ENCODE measurements at places on chromosomes 16 and 17.

DNA sequence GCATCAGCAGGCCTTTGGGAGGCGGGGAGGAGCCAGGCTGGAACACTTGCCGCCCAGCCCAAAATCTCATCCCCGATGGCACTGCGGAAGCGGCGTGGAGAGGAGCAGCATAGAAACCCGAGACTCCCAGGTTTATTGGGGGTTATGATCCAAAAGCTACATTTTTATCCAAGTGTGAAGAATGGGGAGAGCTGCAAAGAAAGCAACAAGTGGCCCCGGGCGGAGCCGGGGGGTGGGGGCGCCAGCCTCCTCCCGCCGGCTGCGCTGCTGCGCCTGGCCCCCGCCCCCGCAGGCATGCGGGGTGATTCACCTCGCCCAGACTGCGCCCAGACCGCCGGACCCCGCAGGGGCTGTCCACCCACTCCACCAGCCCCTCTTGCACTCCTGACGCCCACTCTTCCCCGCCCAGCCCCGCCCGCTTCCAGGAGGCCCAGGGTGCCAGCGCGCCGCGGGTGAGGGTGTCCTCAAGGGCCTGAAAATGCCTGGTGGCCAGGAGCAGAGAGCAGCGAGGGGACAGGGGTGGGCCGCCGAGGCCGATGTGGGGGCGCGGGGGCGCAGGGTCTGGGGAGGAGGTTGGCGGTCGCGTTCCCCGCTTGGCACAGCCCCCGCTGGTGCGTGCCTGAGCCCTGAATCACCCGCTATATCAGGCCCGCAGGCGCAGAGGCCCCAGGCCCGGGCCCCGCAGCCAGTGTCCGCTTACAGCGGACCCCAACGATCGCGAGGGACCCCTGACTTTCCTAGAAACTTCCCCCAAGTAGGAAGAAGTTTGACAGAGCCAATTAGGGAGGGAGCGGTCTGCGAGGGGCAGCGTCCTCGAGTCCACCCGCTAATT, 1.3 kb downstream of the CAVIN1 start:
- DNase-seq, result no peak

GRCh38 chr16:4358831-4359561, 7.9 kb upstream of the PAM16 start:
- no peak for DNase-seq

- DNase-seq, result no peak
Observed at GRCh38 chr16:67942200-67942509, 1.8 kb downstream of the LCAT start.

DNA sequence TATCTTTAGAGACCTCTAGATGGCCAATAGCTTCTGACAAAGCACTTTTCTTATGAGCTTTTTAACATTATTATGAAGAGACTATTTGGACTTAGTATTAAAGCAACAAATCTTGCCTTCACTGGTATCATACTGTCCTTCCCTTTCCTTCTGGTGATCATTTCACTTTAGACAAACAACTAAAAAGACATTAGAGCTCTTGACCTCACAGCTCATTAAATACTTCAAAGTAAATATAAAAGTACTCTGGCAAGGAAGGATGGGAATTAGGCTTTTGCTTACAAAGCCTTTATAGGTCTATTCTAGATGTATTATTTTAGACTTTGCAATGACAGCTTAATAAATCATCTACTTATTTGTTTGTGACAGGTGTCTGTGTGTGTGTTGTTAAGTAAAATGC, 11.1 kb downstream of the STXBP4 start:
- DNase-seq, result no peak

DNA sequence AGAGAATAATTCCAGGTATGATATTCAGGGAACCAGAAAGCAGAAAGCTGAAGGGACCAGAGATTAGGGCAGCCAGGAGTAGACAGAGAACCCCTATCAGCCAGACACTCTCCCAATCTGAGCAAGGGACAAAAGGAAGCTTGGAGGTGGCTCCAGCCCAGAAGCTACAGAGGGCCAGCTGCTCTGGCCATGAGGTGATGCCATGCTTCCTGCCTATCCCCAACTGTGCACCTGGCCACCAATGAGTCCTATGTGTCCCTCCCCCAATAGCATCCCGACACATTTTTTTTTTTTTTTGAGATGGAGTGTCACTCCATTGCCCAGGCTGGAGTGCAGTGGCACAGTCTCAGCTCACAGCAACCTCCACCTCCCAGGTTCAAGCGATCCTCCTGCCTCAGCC, 30.0 kb downstream of the NSMCE1 start:
- DNase-seq, result no peak

DNA sequence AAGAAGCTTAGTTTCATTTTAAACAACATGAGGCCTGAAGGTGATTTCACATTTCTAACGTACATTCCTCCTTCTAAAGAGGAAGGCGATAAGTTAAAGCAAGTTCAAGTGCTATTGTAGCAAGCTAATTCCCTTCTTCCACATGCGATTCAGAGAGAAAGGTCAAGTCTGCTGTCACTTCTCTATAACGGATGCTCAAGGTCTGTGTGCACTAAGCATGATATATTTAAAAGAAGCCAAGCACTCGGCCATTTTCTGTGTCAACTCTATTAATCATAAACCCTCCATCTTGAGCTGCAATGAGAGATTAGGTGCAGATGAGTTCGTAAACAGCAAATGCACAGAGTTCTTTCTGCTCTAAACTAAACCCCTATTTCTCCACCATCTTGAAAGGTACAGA, 568.8 kb upstream of the ZFHX3 start:
- no peak for DNase-seq

DNA sequence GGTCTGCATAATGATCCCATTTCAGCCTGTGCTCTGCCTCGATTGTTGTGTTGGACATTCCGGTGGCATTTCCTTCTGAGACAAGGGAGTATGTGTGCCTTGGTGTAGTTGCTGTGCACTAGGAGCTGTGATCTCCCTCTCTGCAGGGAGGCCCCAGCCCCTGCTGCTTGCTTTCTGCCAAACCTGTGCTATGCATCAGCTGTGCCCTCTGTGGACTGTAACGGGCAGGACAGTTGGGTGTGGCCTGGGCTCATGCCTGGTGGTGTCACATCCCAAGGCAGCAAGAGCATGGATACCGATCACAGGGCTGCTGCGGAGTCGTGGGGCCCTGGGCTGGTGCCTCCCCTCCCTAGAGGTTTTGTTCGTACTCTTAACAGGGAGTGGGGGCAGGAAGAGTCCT, 3.8 kb upstream of the JPT2 start:
- no peak for DNase-seq

- no peak for DNase-seq
Observed at GRCh38 chr17:66000216-66000615, 191.7 kb downstream of the CEP112 start.

DNA sequence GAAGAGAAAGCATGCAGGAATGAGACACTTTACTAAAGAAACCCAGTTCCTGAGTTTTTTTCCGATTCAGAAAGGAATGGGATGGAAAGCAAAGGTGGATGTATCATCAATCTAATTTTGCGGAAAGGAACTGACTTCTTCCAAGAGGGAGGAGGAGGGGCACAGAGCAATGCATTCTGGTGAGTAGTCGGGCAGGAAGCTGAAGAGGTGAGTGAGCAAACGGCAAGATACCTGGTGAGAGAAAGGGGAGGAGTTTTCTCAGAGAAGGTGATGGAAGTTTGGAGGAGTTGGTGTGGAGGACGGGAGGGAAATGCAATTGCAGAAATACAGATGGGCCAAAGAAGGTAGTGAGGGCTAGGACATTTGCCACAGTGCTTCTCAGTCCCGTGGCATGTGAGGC, 713.2 kb downstream of the KCNJ2 start:
- no peak for DNase-seq
